Left hindlimb (tissue), 1 donor: ENCODE measurements at places on chromosomes 4 and X.

GRCh38 chr4:48375651-48376304 is 34.4 kb downstream of the SLAIN2 start:
- no peak for DNase-seq

DNA sequence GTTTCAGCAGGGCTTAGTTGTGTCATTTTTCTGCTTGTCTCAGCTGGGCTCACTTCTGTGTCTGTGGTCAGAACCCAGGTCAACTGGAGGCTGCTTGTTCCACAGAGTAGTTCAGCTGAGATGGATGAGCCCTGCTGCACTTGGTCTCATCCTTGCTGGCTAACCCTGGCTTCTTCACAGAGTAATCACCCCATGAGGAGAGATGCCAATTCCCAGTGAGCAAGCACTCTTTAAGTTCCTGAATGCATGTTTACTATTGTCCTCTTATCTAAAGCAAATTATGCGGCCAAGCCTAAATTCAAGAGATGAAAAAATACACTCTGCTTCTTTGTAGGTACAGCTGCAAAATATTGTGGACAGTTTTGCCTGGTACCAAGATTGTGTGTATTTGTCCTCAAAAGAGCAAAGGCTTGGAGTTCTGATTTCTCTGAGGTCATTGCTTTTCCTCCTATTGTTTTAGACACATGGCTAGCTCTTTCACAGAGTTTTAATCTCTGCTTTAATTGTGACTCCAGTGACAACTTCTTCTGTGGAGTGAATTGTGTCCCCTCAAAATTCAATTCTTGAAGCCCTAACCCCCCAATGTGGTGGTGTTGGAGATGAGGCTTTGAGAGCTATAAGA is 236.6 kb upstream of the ANKRD50 start:
- no peak for DNase-seq

GRCh38 chr4:98565681-98566301 is 92.6 kb downstream of the TSPAN5 start:
- no peak for DNase-seq

GRCh38 chrX:13742397-13743176 is 8.0 kb downstream of the OFD1 start:
- no peak for DNase-seq

- no peak for DNase-seq
Measured at GRCh38 chr4:52560844-52561280, 98.2 kb downstream of the USP46 start.

- no peak for DNase-seq
Measured at GRCh38 chr4:3452376-3452775, 10.6 kb downstream of the HGFAC start.

DNA sequence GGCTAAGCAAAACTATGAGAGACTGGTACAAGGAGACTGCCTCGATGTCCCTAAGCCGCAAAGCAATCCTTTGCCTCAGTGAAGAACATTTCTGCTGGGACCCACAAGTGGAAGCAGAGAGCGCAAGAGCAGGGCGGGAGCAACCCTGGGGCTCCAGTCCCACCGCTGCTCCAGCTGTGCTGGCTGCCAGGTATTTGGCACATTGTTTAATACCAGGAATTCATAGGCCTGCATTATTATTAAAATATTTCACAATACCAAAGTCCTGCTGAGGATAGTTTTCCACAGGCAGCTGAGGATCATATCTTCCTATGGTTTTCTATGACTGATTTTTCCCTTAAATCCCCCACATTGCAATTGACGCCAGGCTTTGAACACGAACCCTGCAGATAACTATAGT is 163.5 kb upstream of the TLL1 start:
- peak; percentile 36 for DNase-seq

DNA sequence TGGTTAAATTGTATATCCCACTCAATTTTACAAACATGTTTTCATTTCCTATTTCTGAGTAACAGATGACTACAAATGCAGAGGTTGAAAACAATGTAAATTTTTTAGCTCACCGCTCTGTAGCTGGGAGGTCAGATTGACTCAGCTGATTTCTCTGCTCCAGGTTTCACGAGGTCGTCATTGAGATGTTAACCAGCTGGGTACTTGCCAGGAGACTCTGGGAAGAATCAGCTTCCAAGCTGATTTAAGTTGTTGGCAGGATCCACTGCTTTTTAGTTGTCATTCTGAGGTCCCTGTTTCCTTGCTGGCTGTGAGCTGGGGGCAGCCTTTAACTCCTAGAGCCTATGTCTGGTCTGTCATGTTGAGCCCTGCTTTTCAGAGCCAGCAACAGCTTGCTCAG is 864.3 kb upstream of the AGA start:
- DNase-seq, result no peak

DNA sequence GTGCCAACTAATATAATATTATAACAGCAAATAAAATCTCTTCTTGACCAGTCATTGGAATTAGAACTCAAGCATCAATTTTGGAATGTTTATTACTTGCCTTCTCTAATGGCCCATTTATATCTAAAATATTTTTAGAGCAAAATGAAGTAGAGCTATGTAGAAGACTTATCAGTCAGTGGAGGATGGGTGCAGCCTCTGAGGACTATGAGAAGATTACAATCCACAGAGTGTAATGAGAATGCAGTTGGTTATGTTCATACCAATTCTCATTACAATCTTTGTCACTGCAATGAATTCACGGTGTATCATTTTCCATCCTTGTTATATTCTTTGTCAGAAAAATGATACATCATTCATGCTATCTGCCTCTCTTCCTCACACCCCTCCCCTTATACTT is 878.1 kb downstream of the CENPC start:
- DNase-seq, result no peak
